ENCODE measurements at places on chromosomes 3 and 15.

DNA sequence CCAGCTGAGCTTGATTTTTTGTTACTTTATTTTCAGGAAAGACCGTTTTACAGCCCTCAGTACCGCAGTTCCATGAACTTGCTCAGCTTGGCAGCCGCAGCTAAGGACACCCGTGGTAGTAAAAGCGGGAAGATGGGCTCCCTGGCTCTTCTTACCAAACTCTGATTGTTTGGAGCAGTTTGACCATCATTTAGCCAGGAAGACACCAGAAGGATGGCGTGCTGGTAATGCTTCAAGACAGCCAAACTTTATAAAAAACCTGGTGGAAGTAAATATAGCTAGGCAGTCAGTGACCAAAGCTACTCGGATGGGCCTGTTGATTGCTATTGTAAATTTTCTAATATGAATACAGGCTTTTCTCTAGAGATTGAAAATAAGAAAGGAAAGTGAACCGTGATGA lies 28.9 kb downstream of the POLR2M start:
- DNase-seq = no peak

GRCh38 chr3:178505832-178506231 lies 30.4 kb upstream of the KCNMB2 start:
- no peak for DNase-seq

DNA sequence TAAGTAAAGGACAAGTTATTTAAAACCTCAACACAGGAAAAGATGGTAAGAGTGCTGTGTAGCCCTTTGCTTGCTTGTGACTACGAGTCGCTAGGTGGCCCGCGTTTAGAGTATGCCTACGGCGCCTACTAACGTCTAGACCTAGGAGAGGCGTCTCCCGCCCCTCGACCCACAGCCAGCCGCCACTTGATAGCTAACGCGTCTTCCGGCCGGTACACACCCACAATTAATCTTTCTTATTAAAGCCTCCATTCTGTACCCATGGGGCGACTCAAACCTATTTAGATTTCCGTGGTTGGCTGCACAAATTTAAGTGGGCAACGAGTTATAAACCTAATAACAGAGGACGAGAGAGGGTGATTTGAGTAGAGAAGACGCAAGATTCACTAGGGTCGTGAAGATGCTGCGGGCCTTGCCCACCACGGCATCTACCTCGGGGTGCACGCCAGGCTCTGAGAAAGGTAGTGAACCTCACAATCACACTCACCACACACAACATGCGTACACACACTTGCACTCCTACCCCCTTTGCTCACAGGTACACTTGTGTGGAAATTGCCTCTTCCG lies 12.0 kb downstream of the SOX2 start:
- DNase-seq = no peak

DNA sequence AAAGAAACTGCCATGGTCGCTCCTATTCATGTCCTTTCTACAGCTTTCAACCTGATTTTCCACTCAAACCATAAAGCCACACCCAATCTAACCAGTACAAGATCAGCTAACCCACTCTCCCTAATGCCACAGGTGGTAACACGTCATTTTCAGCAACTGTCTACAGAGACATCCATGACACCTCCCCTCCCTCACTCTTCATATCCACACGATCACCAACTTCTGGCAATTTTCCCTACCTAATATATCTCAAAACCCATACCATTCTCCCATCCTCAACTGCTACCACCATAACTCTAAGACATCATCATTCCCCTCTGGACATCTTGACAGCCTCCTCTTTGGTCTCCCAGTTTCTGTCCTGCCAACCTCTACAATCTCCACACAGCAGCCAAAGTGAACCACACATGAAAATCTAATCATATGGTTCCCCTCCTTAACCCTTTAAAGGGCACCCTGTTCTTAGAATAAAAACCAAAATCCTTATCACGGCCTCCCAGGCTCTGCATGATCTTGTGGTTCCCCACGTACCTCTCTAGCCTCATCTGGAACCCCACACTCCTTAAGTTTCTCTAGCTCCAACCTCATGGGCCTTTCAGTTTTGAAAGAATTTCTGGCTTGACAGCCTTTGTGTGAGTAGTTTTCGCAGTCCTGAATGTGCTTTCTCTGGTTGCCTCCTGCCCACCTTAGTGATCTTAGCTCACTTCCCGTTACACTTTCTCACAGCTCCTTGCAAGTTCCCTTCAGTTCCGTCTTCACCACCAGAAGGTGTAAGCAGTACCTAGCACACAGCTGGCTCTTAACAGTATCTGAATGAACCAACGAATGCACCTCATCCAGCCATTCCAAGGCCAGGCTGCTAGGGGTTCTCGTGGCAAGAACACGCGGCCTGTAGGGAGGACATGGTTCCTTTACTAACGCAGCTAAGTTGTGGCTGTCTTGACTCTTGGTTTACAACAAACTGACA lies 33.4 kb downstream of the SPINK8 start:
- no peak for DNase-seq

- DNase-seq = no peak
Observed at GRCh38 chr3:12999147-13000140, 73.8 kb downstream of the IQSEC1 start.

GRCh38 chr3:154469585-154469984 lies 39.6 kb upstream of the GPR149 start:
- no peak for DNase-seq
